NCI-H187 treated with DMSO at 0.1 percent for 48 hours (cell line): ENCODE measurements at places on chromosomes 2 and 18.

GRCh38 chr2:79876430-79876829 is 363.6 kb downstream of the CTNNA2 start:
- DNase-seq: no peak

- no peak for DNase-seq
Observed at GRCh38 chr2:1990724-1991123, 246.4 kb upstream of the PXDN start.

DNA sequence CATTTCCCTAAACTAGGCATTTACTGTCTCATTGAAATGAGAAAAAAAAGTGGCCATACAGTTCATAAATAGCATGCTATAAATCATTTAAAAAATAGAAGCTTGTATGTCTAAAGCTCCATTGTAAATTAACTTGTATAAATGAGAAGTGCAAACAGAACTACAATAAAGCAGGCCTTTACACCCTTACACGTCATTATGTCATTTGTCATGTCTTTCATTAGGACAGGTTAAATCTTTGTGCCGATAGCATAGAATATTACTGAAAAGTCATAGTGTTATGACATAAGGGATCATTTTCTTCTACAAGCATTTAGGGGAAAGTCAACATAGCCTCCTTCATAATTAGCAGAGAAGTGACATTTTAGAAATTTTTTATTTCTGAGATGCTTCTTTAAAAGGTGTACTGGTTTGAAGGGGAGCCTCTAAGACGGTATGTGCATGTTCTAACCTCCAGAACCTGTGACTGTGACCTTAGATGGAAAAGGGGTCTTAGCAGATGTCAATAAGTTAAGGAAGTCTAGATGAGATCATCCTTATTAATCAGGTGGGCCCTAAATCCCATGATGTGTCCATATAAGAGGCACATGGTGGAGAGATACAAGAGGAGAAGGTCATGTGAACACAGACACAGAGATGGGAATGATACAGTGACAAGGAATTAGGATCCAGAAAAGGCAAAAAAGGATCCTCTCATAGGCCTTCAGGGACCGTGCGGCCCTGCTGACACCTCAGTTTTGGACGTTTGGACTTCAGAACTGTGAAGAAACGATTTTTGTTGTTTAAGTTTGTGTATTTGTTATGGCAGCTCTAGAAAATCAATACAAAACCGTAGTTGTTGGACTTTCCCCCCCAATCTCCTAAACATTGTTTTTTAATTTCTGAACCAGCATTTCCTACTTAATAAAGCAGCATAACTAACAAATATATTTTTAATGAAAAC is 863.7 kb downstream of the MBD2 start:
- no peak for DNase-seq

GRCh38 chr2:180675170-180675569 is 305.2 kb upstream of the UBE2E3 start:
- no peak for DNase-seq

GRCh38 chr2:30456106-30456505 is 9.1 kb downstream of the LCLAT1 start:
- DNase-seq: no peak

GRCh38 chr2:226057365-226057764 is 657.9 kb downstream of the NYAP2 start:
- DNase-seq: no peak

GRCh38 chr18:45103319-45104048 is 422.8 kb downstream of the SETBP1 start:
- no peak for DNase-seq

- no peak for DNase-seq
Observed at GRCh38 chr2:60386436-60386835, 167.0 kb downstream of the BCL11A start.

GRCh38 chr18:67651438-67651837 is 134.9 kb upstream of the DSEL start:
- DNase-seq: no peak

DNA sequence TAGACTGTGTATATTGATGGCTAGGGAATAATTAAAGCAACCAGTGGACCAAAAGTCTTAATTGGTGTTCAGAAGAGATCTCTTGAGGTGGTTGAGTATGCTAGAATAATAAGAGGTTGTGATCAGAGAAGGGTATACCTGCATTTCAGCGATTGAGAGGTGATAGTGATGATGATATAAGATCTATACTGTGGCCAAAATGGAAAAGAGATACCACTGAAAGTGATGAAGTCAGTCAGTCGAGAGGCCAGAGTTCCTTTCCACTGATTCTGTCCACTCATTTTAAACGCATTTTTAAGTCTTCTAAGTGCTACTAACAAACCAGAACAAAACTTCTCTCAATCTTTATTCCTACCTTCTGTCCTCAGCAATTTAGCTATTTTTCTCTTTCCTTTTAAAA is 32.9 kb downstream of the ACTR3 start:
- DNase-seq: no peak

GRCh38 chr18:73594749-73595148 is 552.9 kb downstream of the FBXO15 start:
- no peak for DNase-seq

DNA sequence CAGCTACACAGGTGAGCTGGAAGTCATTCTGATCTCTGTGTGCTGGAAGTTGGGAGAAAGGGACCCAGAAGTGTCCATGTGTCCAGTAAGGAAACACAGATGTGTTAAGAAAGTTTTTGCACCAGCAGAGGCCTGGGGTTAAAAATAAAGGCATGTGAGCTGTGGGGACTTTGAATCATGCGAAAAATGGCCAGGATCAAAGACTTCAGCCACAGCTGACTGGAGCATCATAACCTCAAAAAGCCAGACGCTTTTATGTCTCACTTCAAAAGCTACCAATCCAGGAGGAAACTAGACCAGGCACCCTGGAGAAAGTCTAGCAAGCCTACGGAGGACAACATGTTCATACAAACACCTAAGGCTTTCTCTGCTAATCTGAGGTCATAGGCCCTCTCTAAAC is 503.6 kb upstream of the REG3G start:
- no peak for DNase-seq

GRCh38 chr2:234603619-234604018 is 106.7 kb upstream of the ARL4C start:
- no peak for DNase-seq

- DNase-seq: no peak
Observed at GRCh38 chr2:241122376-241123002, 20.4 kb upstream of the MTERF4 start.

DNA sequence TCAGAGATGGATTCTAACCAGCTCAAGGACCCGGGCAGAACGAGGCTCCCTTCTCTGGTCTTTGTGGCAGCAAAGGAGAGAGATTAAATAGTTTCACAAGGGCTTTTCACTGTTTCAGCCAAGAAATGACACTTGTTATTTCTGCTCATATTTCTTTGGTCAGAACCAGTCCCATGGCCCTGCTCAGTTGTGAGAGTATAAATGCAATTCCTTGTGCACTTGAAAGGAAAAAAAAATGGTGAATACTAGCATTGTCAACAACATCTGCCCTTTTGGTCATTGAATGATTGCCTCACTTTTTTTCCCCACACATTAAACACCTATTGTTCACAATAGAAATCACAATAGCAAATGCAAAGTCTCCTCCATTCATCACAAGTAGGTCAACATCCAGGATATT is 104.4 kb downstream of the RDH14 start:
- DNase-seq: no peak

DNA sequence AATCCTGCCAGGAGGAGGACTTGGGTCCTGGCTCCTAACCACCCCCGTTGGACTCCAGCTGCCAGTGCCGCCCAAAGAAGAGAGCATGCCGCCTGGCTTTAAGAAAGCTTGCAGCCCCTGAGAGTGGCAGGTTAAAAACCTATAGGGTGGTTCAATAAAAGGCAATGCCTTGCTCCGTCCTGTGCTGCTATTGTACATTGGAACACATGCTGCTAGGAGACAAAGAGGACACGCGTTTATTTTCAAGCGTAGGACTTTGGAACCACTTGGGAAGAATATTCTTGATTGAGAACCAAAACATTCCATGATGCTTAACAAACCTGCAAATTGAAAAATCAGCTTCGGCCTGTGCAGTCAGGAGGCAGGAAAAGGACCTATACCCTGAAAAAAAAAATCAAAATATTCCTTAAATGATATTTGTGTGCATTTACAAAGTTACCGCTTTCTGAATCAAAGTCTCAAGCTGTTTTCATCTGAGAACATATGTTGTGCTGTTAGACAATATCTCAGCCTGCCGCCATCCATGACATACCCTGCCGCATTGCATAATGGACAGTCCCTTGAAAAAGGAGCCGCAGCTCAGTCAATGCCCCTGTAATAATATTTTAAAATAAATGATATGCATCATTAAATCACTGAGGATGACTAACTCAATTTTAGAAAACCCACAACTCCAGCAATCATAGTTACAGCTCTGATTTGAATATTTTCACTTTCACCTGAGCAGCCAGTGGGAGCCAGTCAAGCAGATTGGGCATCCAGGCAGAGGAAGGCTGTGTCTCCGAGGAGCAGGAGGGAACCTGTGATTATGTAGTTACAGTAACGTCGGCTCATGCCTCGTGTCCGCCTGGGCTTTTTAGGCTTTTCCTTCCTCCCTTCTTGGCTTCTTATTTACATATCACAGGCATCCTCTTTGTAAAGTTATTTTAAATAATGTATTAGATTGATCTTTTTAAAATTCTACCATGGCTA is 805.6 kb upstream of the FANCL start:
- DNase-seq: no peak

DNA sequence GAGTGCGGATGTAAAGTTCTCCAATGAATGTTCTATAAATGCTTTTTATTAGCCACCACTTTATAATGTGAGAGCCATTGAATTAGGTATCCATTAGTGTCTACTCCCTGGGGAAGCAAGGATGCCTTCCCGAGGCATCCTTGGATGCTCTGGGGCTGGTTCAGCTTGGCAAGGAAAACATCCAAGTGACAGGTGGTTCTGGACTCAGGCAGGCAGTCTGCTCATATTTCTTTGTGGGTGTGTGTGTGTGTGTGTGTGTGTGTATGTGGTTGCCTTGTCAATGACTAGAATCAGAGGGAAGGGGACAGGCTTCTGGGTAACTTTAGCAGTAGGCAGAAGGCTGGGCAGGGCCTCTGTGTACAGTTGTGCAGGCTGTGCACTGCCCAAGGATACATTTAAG is 149.2 kb downstream of the TSN start:
- DNase-seq: no peak

- DNase-seq: no peak
Observed at GRCh38 chr2:120778244-120778643, 42.6 kb downstream of the GLI2 start.

GRCh38 chr18:51097021-51097822 is 67.2 kb downstream of the SMAD4 start:
- no peak for DNase-seq

GRCh38 chr18:49980896-49981295 is 167.6 kb upstream of the ACAA2 start:
- DNase-seq: no peak

GRCh38 chr18:44548291-44549221 is 132.1 kb upstream of the SETBP1 start:
- DNase-seq: no peak

GRCh38 chr2:188787021-188787657 is 187.0 kb upstream of the COL3A1 start:
- no peak for DNase-seq

GRCh38 chr2:240237609-240238174 is 97.2 kb upstream of the OTOS start:
- DNase-seq: no peak

DNA sequence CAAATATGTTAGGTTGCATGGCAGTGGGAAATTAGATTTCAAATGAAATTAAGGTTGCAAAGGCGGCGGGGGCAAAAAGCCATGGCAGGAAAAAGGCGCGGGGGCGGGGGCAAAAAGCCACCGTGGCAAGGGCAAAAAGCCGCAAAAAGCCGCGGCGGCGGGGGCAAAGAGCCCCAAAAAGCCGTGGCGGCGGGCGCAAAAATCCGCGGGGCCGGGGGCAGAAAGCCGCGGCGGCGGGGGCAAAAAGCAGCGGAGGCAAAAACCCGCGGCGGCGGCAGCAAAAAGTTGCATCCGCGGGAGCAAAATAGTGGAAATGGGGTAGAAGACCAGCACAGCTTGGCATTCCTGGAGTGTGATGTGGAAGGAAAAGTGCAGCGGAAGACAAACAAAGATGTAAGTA is 417.1 kb downstream of the ANKRD30B start:
- no peak for DNase-seq

GRCh38 chr2:46663614-46664013 is 184.2 kb downstream of the TMEM247 start:
- DNase-seq: no peak

GRCh38 chr2:164896634-164897355 is 55.2 kb upstream of the COBLL1 start:
- no peak for DNase-seq

DNA sequence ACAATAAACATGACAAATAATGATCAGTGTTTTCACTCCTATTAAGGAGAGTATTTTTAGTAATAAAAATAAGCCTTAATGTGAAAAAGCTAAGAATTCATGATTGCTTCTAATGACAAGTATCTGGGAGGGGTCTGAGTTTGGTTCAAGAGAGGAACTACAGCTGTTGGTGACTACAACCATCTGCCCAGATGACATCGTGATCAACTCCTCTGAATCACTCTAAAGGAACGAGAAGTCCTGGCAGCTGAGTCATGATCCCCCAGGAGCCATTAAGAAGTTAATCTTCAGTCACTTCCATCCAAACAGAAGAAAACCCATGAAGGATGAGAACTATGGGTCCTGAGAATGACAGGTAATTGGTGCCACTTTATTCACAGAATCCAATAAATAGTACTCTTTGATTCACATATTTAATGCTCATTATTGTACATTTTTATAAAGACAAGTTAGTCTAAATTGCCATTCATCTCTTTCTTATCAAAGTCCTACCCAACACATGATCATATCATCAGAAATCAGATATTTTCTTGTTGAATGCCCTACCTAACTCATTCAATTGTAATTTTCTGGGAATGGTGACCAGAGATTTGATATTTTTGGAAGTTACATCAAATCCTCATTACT is 6.8 kb downstream of the TFPI start:
- DNase-seq: no peak

- no peak for DNase-seq
Observed at GRCh38 chr2:133378928-133379549, 189.2 kb downstream of the NCKAP5 start.

DNA sequence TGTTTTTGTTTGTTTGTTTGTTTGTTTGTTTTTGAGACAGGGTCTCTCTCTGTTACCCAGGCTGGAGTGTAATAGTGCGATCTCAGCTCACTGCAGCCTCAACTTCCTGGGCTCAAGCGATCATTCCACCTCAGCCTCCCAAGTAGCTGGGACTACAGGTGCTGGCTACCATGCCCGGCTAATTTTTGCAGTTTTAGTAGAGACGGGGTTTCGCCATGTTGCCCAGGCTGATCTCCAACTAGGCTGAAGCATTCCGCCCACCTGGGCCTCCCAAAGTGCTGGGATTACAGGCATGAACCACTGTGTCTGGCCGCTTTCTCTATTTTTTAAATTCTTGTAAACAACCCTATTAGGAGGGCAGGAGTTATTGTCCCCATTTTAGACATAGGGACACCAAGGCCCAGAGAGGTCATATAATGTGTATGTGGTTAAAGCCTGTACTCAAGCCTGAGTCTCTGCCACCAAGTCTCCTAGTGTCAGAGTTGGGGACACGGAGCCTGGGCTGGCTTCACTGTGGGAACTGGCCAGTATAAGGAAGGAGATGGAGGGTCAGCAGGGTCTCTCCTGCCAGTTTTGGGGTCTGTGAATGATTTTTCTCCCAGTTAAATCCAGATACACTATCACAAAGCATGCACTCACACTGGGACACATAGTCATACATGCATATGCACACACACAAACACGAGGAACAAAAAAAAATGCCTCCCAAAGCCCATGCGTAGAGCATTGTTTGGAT is 27.5 kb upstream of the MCFD2 start:
- no peak for DNase-seq
